NCI-H1105 (cell line): ENCODE measurements at places on chromosomes 6 and 20.

GRCh38 chr6:79713701-79714322 is 82.7 kb downstream of the SH3BGRL2 start:
- DNase-seq, result no peak

GRCh38 chr20:39960522-39961428 is 728.3 kb downstream of the MAFB start:
- peak; percentile 49 for DNase-seq

- DNase-seq, result no peak
Observed at GRCh38 chr6:12608016-12608860, 108.3 kb upstream of the PHACTR1 start.

DNA sequence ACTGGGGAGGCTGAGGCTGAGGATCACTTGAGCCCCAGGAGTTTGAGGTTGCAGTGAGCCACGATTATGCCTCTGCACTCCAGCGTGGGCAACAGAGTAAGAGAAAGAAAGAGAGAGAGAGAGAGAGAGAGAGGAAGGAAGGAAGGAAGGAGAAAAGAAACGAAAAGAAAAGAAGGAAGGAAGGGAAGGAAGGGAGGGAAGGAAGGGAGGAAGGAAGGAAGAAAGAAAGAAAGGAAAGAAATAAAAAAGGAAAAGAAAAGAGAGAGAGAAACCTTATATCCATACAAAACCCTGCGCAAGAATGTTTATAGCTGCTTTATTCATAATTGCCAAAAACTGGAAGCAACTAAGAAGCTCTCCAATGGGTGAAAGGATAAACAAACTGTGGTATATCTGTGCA is 8.1 kb upstream of the HSPA12B start:
- DNase-seq, result no peak
